ENCODE measurements at places on chromosomes 7 and 10. TPM values are rescaled to one million over a fixed set of nuclear protein-coding genes. Genes with fewer than 3 reads are reported as not detected.

Gene ACTL6B
- total RNA-seq = 2.1 TPM

Gene CTAGE15
- total RNA-seq = 0.61 TPM

Gene RAPGEF5
- 22.1 TPM for total RNA-seq

Gene GNGT1
- 0.26 TPM for total RNA-seq

Gene PGAM2
- total RNA-seq = 1.4 TPM

Gene PAPSS2
- total RNA-seq = 20.2 TPM

Gene UPK3B
- total RNA-seq = 20.6 TPM

Gene AKR1C4
- not detected for total RNA-seq

Gene LGI1
- not detected for total RNA-seq

Gene SHH
- not detected for total RNA-seq

Gene NUTM2E
- total RNA-seq = 0.28 TPM

Gene ADAP1
- 5.8 TPM for total RNA-seq

Gene ANKRD30A
- not detected for total RNA-seq

Gene OR2A12
- not detected for total RNA-seq
